T-helper 1 cell treated with Interleukin-12 subunit alpha and Interleukin-12 subunit beta and Interleukin-4 antibody, amounts not matched to agents 30 ng/mL and 1 ng/mL, for 36 hours (primary cell): ENCODE measurements at places on chromosomes 2 and 18. TPM values are rescaled to one million over a fixed set of nuclear protein-coding genes. Genes with fewer than 3 reads are reported as not detected.

The CRIM1 gene
- 8.6 and 11.4 TPM in 2 replicates for total RNA-seq

The CHPF gene
- total RNA-seq: 19.5 and 21.1 TPM in 2 replicates

The SDC1 gene
- 0.22 TPM in 1 of 2 replicates, not detected in the other for total RNA-seq

The PSTPIP2 gene
- 13.8 and 14.2 TPM in 2 replicates for total RNA-seq

The EMX1 gene
- not detected in 2 replicates for total RNA-seq

The COLEC12 gene
- not detected in 2 replicates for total RNA-seq

The KLHL30 gene
- total RNA-seq: not detected in 2 replicates

The DOK6 gene
- total RNA-seq: not detected in 2 replicates

The CD8A gene
- total RNA-seq: 2.4 and 2.6 TPM in 2 replicates

The SAG gene
- total RNA-seq: not detected in 2 replicates

The MRPL33 gene
- 33.4 and 39.1 TPM in 2 replicates for total RNA-seq

The EVA1A gene
- total RNA-seq: not detected in 2 replicates

The RTKN gene
- 3.7 and 4.0 TPM in 2 replicates for total RNA-seq

The GREB1L gene
- not detected in 2 replicates for total RNA-seq
